Activated CD4-positive, CD25-positive, alpha-beta regulatory T cell treated with anti-CD3 and anti-CD28 coated beads, Interleukin-2, amount 50 U/mL, for 72 hours (primary cell): ENCODE measurements at places on chromosomes 6 and 20.
A peak's percentile ranks its signal among the peaks of the same experiment; 100 is the strongest.

- DNase-seq: no peak
Observed at GRCh38 chr20:38864662-38865061, 59.2 kb downstream of the PPP1R16B start.

DNA sequence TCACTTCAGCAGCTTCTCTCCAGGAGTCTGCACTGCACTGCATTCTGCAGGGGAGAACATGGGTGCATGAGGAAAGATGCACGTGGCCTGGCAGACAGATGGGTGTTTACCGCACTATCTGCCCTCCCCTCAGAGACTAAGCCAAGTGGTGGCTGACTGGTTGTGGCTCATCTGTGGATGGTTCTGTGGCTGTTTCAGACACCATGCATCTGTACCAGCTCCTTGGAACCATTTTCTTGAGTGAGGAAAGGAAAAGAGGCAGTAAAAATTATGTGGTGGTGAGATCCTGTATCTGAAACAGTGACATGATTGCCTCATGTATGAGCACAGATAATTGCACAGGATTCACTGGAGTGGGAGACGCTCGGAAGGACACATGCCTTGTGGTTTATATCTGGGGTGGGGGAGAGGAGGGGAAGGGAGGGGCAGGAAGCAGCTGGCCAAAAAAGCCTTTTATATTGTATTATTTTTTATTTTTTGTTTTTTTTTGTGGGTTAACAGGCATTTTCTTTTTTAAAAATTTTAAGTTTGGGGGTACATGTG lies 161.7 kb downstream of the ERMARD start:
- no peak for DNase-seq

DNA sequence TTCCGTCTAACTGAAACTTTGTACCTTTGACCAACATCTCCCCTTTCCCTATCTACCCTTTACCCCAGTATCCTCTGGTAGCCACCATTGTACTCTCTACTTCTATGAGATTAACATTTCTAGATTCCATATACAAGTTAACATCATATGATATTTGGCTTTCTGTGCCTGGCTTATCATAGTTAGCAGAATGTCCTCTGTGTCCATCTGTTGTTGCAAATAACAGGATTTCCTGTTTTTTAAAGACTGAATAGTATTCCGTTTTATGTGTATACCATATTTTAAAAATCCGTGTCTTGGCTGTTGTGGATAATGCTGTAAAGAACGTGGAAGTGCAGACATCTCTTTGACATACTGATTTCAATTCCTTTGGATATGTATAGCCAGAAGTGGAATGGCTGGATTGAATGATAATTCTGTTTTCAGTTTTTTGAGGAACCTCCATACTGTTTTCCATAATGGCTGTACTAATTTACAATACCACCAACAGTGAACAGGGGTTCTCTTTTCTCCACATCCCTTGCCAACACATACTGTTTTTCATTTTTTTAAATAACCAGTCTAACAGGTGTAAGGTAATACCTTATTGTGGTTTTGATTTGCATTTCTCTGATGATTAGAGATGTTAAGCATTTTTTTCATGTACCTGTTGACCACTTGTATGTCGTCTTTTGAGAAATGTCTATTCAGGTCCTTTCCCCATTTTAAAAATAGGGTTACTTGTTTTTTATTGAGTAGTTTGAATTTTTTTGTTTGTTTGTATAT lies 53.8 kb downstream of the CDC5L start:
- DNase-seq: no peak

DNA sequence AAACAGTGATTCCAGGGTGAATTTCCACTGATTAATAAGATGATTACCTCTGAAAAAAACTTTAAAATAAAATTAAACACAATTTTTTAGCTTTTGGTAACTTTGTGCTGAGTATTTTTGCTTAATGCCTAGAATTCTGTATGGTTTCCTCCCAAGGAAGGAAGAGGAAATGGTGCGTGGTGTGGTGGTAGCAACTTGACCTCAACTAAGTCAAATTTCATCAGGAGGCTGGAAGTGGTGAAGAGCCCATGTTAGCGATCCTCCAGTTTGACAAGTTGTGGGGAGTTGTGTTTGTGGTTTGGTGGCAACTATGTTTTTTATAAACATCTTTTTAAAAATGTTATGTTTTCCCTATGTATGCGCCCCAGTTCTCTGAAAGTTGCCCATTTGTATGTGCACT lies 5.0 kb upstream of the RTF2 start:
- no peak for DNase-seq

GRCh38 chr20:62824476-62825332 lies 7.9 kb downstream of the COL9A3 start:
- no peak for DNase-seq

- no peak for DNase-seq
Observed at GRCh38 chr6:158170656-158171081, 2.5 kb downstream of the GTF2H5 start.

DNA sequence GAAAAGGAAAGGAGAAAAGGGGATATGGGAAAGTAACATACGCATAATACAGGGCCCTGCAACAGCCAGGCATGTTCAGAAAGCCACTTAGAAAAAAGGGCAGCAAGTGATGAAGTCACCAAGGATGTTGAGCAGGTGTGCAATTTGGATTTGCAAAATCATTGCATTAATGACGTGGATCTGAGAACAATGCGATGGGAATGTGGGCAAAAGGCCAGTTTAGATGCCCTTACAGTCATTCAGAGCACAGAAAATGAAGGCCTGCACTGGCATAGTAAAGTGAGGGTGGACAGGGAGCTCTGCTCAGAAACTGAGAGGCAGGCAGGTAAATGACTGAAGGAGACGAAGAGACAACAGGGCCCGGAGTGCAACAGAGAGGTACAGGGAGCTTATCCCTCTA lies 123.7 kb upstream of the NHSL1 start:
- DNase-seq: no peak

DNA sequence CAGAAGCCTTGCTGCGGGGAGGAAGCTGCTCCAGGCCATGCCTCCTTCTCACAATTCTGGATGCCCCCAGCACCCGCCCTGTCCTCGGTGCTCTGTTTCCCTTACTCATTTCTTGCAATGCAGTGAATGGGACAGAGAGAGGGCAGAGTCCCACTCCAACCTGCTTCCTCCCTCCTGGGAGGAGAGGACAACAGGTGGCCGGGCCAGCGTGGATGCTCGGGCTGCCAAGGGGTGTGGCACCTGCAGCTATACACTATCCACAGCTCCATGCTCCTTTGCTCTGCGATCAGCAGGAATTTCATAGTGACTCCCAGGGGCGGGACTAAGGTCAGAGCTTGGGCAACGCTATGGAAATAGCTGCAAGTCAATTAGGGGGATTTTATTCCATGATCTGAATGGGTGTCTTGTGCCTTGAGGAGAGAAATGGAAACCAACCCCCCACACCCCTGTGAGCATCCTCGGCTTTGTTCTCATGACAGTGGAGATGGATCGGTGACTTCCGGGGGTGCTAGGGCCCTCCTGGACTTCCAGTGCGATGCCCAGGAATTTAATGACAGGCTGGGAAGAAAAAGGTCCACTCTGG lies 192.5 kb downstream of the MYLK4 start:
- no peak for DNase-seq

- no peak for DNase-seq
Observed at GRCh38 chr20:20814685-20815084, 102.2 kb upstream of the RALGAPA2 start.

DNA sequence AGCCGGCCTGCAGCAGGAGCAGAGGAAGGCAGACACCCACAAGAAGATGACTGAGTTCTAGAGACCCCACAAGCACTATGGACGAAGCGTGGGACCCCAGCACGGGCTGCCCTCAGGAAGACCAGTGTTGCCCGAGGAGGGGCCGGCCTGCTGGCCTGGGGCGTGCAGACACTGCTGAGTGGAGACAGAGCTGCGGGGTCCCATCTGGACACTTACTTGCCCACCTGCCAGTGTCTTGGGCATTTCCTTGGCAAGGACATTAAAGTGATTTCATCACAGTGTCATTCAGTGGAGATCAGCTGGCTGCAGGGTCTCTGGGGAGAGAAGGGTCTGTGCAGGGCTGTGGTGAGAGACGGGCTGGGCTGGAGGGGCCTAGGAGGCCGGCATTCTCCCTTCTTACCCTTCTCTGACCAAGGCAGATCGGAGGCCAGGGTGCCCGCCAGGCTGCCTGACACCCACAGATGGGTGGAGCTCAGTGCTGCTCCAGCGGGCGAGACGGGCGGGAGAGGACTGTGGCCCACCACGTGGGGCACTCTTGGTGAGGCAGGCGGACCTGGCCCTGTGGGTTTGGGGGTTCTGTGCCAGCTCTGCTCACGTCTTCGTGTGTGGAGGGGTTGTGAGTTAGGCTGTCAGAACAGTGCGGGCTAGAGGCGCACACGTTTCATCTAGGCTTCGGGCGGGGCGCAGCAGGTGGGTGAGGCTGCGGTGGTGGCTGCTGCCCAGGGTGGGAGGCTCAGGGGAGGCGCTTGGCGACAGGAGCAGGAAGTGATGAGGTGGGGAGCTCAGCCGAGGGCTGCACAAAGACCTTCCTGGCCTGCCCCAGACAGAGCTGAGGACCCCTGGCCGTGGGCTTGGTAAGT lies at the start of gene LIME1:
Gene LIME1, plus strand, starts transcription at position 806 of the 860 bp plus-strand sequence. CDS start 886 bp downstream, outside the sequence.
- DNase-seq: peak; percentile 60

GRCh38 chr20:49344975-49345374 lies 67.1 kb upstream of the ZNFX1 start:
- DNase-seq: no peak

DNA sequence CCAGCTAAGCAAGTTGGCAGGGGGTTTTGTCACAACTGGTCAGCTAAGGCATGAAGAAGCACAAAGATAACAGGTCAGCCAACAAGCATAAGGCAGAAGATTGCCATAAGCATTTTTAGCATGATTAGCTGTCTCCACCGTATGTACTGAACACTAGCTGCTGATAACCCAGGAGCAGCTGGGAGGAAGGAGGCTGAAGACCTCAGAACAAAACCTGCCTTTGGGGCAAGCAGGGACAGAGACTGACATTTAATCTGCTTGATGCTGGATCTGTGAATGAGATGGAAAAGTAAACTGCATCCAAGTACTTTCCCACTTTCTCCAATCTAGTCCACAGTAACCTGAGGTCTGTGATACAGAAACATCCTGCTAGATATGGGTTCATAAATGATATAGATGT lies 353.0 kb upstream of the MAP3K7 start:
- DNase-seq: no peak

DNA sequence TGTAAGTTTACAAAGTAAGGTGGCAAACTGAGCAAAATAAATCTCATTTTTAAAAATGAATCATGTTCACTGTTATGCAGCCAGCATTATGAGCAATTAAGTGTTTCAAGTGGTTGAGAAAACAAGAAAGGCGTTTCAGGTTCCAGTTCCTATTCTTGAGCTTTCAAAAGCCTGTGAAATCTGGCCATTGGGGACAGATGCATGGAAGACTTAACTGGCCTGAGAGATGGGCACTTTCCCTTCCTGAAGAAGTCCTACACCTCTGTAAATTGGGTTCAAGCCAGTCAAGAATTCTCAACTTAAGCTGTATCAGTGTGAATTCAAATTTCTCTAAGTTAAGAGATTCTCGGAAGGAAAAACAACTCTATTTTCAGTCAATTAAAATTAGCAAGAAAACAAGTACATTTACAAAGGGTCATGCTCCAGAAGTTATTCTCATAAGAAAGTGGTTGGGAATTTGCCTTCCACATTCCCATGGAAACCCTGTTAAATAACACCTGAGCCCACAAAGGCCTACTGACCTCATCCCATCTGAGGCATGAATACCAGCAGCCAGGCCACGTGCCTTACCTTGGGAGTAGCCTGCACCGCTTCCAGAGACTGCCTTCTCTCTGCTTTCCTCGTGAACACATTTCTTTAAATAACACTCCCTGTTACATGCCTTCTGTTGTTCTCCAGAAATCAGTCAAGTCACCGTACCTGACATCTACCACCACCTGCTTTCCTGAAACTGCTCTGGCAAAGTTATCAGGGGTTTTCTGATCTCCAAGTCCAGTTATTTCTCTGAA lies 19.4 kb downstream of the MAP3K5 start:
- no peak for DNase-seq

DNA sequence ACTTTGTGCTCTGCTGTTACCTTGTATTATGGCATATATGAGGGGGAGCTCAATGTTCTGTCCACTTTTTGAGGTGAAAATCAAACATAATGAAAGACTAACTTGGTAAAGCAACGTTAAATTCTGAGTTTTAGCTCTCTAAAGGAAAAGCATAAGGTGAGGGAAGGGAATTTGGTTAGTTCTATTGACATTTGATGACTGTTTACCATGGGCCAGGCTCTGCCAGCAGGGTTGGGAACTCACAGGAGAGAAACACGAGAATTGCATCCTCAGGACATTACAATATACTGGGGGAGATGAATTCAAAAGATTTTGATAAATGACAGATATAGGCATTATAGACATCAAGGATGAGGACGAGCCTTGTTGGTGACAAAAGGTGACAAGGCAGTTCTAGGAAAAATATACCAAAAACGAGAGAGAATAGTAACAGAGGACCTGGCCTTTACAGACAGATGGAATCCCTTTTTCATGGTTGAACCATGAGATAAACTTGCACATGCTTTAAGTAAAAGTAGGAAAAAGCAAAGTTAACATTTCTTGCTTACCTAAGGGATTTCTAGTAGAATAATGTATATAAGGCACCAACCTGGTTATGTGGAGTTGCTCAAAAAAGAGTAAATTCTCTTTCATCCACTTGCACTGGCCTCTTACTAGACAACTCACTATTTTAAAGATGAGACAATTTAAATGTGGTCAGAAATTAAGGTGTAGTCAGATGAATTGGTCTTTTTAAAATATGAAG lies 191.4 kb downstream of the NKAIN2 start:
- no peak for DNase-seq

GRCh38 chr20:9617940-9618339 lies 103.5 kb downstream of the LAMP5 start:
- DNase-seq: no peak

DNA sequence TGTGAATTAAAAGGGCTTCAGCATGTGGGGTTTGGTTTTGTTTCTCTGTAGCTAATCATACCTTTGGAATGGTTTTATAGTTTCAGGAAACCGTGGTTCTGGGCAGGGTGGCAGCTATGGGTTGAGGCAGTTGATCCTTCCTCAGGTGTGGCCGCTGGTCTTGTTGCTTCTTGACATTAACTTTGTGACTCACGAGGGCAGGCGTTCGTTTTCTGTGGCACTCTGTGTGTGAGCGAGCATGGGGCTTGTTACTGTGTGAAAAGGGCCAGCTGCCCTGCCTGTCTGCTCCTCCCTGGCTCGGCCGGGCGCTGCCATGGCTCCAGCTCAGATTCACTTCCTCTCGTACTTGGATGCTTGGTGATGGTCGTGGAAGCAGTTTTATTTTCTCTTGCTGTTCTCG lies 16.2 kb downstream of the DNAJC5 start:
- DNase-seq: no peak
